ENCODE measurements at places on chromosomes 3 and 15. TPM values are rescaled to one million over a fixed set of nuclear protein-coding genes. Genes with fewer than 3 reads are reported as not detected.

- H3K36me3 ChIP-seq, result no peaks in the 10 kb centered on the region
- H3K4me3 ChIP-seq, result no peak overlapping the region
- no peak overlapping the region for H3K27ac ChIP-seq
- DNase-seq, result no peak
Observed at GRCh38 chr15:89070197-89071124, 17.8 kb upstream of the ABHD2 start.

GRCh38 chr3:152945556-152945955, 110.6 kb downstream of the P2RY1 start:
- H3K27ac ChIP-seq, result no peak overlapping the region
- peaks cover 6% of the 10 kb centered on the region for H3K27me3 ChIP-seq
- H3K4me3 ChIP-seq, result no peak overlapping the region
- DNase-seq, result no peak

Gene HTR3E
- total RNA-seq, result not detected

Gene DPPA2
- not detected for total RNA-seq

DNA sequence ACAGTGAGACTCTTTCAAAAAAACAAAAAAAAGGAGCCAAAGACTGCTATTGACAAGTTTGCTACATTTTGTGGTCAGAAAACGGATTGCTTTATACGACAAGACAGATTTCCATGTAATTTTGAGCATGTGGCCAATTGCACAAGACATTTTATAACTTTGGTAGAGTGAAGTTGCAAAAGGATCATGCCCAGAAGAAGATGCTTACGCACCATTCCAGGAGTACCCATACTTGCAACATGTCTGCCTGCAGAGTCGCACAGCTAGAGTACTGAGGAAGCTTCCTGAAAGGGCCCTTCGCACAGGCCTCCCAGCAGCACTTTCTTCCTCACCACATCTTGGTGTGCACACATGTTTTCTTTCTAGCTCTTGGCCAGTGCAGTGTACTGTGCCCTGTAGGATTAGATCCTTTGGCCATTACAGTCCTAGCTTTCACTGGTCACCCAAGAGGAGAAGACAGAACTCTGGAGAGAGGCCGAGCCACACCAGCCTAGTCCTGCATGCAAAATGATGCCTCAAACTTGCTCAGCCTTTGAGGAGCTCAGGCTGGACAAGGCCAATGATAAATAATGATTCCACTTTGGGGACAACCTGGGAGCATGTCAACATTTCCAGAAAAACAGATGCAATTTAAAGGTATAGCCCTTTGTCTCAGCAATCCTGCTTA, 11.7 kb downstream of the CHDH start:
- H3K27ac ChIP-seq, result no peak overlapping the region
- H3K36me3 ChIP-seq, result no peaks in the 10 kb centered on the region
- no peaks in the 10 kb centered on the region for H3K4me1 ChIP-seq

DNA sequence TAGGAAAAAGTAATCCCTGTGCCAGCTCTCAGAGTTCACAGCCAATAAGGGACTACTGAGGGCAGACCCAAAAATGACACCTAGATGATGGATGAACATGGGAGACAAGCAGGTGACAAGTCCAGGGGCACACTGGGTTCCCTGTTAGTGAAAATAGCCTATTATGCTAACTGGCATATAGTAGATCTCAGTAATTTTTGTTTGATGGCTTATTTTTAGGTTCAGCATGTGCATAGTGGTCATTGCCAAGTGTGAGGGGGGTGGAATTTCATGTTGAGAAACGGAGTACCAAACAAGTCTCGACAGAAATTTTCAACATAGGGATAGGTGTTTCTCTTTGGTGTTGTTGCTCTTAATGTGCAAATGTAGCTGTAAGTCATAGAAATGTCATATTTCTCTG, 6.4 kb upstream of the ITGB5 start:
- H3K4me1 ChIP-seq, result no peaks in the 10 kb centered on the region
- no peak overlapping the region for H3K4me3 ChIP-seq
- no peaks in the 10 kb centered on the region for H3K27me3 ChIP-seq
- DNase-seq, result no peak

DNA sequence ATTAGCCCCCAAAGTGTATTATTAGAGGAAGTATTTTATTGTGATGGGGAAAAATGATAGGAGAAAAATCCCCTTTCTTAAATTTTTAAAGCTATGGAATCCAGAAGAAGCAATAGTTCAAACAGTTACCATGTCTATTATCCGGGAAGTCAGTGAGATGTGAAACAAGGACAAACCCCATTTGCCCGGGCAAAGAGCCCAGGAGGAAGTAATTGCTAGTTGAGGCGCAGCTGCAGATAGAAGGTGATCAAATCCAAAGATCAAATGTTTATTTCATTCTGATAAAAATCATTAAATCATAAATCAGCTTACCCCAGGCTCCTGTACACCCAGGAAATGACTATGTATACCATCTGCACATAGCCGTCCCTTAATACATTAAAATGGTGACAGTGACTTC, 204.0 kb upstream of the CRBN start:
- no peaks in the 10 kb centered on the region for H3K27me3 ChIP-seq
- H3K4me3 ChIP-seq, result no peak overlapping the region
- H3K27ac ChIP-seq, result no peak overlapping the region
- H3K4me1 ChIP-seq, result no peaks in the 10 kb centered on the region
- DNase-seq, result no peak

DNA sequence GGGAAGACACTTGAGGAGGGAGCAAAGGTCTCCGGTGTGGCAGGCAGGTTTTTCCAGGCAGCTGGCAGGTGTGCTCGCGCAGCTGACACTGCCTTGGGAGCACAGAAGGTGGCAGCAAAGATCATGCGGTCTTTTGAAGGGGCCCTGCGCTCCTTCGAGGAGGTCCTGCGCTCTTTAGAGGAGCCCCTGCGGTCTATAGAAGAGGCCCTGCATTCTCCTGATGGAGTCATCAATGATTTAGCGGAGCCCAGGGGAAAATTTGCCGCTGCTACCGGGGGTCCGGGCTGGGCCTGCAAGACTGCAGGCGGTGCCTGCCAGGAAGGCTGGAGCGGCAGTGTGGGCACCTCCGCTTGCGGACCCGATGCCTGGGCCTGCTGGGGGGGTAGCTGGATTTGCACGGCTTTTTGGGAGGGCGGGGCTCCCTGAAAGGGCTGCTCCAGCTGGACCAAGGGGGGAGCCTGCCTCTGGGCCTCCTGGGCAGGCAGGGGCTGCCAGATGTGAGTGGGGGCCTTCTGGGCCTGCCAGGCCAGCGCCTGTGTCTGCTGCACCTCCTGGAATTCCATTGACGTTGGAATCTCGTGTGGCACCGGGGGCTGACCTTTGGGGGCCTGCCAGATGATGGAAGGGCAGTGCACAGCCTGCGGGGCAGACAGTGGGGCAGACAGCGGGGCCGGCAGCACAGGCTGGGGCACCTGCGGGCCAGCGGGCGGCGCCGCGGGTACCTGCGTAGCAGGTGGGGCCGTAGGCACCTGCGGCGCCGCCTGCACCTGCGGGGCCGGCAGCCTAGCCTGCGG, 2.1 kb downstream of the MAGEL2 start:
- DNase-seq, result no peak
- no peaks in the 10 kb centered on the region for H3K36me3 ChIP-seq
- H3K27ac ChIP-seq, result no peak overlapping the region
- H3K27me3 ChIP-seq, result no peaks in the 10 kb centered on the region
- no peak overlapping the region for H3K4me3 ChIP-seq

GRCh38 chr15:34246276-34246976, 21.6 kb downstream of the EMC4 start:
- H3K36me3 ChIP-seq, result no peaks in the 10 kb centered on the region
- no peaks in the 10 kb centered on the region for H3K4me1 ChIP-seq
- no peak for DNase-seq
- no peaks in the 10 kb centered on the region for H3K27me3 ChIP-seq
- no peak overlapping the region for H3K27ac ChIP-seq
- H3K4me3 ChIP-seq, result no peak overlapping the region

Gene KY
- total RNA-seq, result not detected

- H3K4me1 ChIP-seq, result peaks cover 22% of the 10 kb centered on the region
- H3K4me3 ChIP-seq, result no peak overlapping the region
Observed at GRCh38 chr15:73965758-73966113, 26.4 kb downstream of the STOML1 start.

Gene TMEM45A
- total RNA-seq, result 48.5 TPM

- no peaks in the 10 kb centered on the region for H3K4me1 ChIP-seq
- H3K27ac ChIP-seq, result no peak overlapping the region
- H3K27me3 ChIP-seq, result no peaks in the 10 kb centered on the region
- H3K36me3 ChIP-seq, result no peaks in the 10 kb centered on the region
- H3K4me3 ChIP-seq, result no peak overlapping the region
Observed at GRCh38 chr3:30314757-30315325, 291.6 kb upstream of the TGFBR2 start.

Gene CNTN6
- not detected for total RNA-seq

DNA sequence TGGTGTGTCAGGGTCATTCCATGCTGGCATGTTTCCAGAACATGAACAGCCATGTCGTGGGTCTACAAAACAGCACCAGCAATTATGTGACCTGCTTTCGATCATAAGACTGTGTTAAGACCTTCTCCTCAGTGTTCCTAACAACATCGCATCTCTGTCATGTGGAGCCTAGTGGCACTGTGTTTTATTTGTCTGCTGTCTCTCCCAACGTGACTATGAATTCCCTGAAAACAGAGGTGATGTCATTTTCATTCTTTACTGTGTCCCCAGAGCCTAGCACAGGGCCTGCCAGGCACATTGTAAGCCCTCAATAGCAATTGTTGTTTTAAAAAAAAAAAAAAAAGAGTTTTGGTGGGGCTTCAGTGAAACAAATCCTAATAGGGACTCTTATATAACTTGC, 94.2 kb upstream of the IL12A start:
- H3K4me1 ChIP-seq, result no peaks in the 10 kb centered on the region
- H3K27ac ChIP-seq, result no peak overlapping the region
- H3K27me3 ChIP-seq, result no peaks in the 10 kb centered on the region
- no peak for DNase-seq
- H3K4me3 ChIP-seq, result no peak overlapping the region

GRCh38 chr3:35946121-35946853, 307.0 kb downstream of the ARPP21 start:
- no peaks in the 10 kb centered on the region for H3K27me3 ChIP-seq
- peaks cover 10% of the 10 kb centered on the region for H3K4me1 ChIP-seq
- DNase-seq, result peak; percentile 7
- no peak overlapping the region for H3K27ac ChIP-seq
- H3K36me3 ChIP-seq, result no peaks in the 10 kb centered on the region
- no peak overlapping the region for H3K4me3 ChIP-seq

Gene FGF12
- not detected for total RNA-seq

DNA sequence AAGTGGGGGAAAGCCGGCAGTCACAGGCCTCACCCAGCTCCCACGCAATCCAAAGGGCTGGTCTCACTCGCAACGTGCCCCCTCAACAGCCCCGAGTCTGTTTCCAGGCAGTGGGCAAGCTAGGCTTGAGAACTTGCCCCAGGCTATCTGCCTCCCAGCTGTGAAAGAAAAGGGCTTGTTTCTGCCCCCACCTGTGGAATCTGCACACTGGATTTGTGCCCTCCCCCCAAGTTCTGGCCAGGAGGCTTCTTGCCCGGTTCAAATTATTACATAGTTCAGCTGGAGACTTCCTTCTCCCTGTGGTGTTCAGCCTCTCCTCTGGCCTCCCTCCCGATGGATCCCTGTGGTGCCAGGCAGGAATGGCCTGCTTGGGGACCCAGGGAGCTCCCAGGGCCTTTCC, 283.9 kb upstream of the LYSMD4 start:
- DNase-seq, result no peak
- H3K4me1 ChIP-seq, result no peaks in the 10 kb centered on the region
- no peaks in the 10 kb centered on the region for H3K27me3 ChIP-seq

DNA sequence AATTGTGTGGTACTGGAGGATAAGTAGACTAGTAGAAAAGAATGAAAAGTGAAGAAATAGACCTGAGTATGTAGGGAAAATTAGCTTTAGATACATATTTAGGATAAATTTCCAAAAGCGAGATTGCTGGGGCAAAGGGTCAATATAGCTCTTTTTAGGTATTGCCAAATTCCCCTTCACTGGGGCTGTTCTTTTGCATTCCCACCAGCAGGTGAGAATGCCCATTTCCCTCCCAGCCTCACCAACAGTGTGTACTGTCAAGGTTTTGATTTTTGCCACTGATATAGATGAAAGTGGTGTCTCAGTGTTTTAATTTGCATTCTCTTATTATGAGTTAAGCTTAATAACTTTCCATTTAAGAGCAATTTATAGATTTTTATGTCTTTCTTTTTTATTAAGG, 35.7 kb upstream of the BHLHE40 start:
- no peak overlapping the region for H3K27ac ChIP-seq
- no peaks in the 10 kb centered on the region for H3K36me3 ChIP-seq
- no peaks in the 10 kb centered on the region for H3K27me3 ChIP-seq
- H3K4me3 ChIP-seq, result no peak overlapping the region
- H3K4me1 ChIP-seq, result no peaks in the 10 kb centered on the region
- DNase-seq, result no peak

DNA sequence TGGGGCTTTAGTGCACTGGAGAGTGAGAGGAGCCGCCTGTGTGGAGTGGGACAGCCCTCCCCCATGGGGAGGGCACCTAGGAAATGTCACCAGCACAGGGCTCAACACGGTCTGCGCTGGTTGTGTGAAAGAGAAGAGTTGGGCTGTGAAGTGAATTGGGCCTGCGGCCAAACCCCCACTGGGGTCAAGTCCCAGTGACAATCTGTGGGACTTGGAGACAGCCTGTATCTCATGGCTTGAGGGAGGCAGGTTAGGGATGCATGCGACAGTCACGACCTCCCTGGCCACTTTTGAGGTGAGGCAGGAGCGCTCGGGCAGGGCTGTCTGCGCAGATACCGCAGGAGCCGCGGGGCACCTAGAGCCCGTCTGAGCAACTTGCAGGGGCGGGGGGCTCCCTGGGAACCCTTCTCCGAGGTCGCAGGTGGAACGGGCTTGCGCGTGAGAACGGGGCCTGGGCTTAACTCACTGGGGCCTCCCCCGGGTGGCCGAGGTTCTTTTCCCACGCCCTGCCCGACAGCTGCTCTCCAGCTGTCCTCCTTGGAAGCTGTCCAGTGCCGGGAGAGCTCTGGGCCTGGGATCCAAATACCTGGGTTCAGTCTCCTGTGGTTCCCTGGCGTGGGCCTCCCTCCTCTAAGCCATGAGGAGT, 77.4 kb downstream of the SNRK start:
- no peak overlapping the region for H3K4me3 ChIP-seq
- no peak for DNase-seq
- no peak overlapping the region for H3K27ac ChIP-seq

Gene CYP8B1
- total RNA-seq, result not detected

DNA sequence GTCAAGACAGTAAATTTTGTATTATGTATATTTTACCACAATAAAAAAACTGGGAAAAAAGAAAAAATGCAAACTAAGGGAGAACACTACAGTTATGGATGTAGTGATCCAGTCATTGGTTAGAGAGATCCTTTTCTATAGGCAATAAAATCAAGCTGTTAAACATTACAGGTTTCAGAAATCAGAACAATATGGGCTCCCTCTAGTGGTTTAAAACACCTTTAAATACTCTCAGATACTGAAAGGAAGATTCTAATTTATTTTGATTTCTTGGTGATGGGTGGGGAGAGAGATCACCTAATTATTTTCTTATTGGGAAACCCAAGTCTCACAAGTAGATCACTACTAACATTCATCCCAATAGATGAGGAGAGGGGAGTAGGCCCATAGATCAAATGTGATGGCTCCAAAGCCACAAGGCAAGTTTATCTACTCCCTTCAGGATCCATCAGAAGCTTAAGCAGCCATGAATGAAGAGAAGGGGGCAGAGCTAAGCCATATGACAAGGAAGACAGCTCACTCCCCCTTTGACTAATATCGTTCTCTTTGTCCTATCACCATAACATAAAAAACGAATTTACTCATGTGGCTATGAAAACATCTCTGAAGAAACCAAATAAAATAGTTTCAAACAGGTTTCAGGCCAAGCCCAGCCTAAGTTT, 118.6 kb downstream of the ANO10 start:
- H3K27ac ChIP-seq, result no peak overlapping the region
- H3K36me3 ChIP-seq, result no peaks in the 10 kb centered on the region
- H3K4me1 ChIP-seq, result no peaks in the 10 kb centered on the region
- H3K4me3 ChIP-seq, result no peak overlapping the region
- H3K27me3 ChIP-seq, result no peaks in the 10 kb centered on the region
- DNase-seq, result no peak

Measured in SJSA1 (cell line).